AML-193 (cell line): ENCODE measurements at places on chromosomes 12 and 14.

- DNase-seq = no peak
Observed at GRCh38 chr14:103522649-103523574, at the start of gene CKB. TSS of gene CKB (minus strand) at chr14:103522830. CDS start at chr14:103522493, 337 bp downstream.

DNA sequence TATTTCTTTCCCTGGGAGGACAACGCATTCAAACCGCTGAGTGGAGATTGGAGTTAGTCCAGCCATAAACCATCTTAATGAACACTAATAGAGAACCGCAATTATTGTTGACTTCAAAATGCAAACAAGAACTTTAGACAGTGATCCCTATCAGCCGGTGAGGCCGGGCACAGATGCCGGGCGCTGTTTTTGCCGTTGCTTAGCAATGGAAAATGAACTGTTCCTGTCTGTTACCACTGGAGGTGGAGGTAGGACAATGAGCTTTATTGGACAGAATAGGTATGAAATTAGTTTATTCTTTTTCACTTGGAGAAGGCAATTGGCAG, 216.8 kb downstream of the TTC8 start:
- DNase-seq = no peak

- no peak for DNase-seq
Observed at GRCh38 chr14:106530423-106531107, 1004.2 kb downstream of the TMEM121 start.

- no peak for DNase-seq
Observed at GRCh38 chr12:113586461-113586860, 114.8 kb upstream of the LHX5 start.

- no peak for DNase-seq
Observed at GRCh38 chr12:119338593-119339363, 4.2 kb downstream of the CCDC60 start.

GRCh38 chr12:19110221-19110940, 19.2 kb upstream of the PLEKHA5 start:
- no peak for DNase-seq

DNA sequence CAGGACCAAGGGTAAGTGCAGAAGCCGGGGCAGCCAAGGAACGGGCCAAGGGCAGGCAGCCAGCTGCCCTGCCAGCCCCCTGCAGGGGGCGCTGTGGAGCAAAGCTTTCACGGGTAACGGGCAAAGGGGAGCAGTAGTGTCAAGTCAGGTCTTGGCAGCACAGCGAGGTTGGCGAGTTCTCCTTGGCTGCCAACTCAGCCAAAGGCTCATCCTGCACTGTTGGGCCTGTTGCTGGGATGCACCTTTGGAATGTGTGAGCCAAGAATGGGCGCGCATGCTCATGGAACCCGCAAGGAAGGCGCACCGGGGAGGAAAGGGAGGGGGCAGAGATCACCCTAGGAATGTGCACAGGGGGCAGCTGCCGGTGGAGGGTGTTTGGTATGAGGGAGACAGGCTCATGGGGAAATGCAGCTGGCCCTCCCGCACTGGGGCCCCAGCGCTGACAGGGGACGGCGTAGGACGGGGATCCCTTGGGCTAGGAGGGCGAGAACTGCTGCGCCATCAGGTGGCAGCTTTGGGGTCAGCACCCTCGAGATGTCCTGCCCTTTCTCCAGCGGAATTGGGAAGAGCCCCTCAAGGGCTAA, 138.0 kb downstream of the ASCL4 start:
- DNase-seq = no peak

- peak; percentile 2 for DNase-seq
Observed at GRCh38 chr12:6697584-6698351, 2.8 kb downstream of the PIANP start.

GRCh38 chr12:6373022-6373787, 2.2 kb downstream of the SCNN1A start:
- no peak for DNase-seq

- DNase-seq = no peak
Observed at GRCh38 chr12:48261773-48262172, 58.7 kb upstream of the OR10AD1 start.

- no peak for DNase-seq
Observed at GRCh38 chr12:6644903-6645302, 2.3 kb downstream of the ACRBP start.

DNA sequence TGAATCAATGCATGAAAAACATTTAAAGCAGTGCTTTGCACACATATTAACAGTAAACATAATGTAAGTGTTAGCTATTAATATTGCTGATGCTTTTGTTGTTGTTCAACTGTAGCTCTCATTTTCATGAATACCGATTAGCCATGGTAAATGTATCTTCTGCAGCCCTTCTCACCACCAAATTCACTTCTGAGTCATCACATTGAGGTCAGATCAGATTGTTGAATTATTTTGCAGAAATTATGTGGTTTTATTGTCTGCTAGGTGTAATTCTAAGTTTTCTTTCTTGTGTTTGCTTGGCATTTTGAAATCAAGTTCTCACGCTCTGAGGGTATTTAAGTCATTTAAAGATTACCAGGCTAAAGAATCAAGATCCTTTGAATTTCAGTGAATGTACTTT, 74.6 kb downstream of the AKAP6 start:
- no peak for DNase-seq

GRCh38 chr14:47262801-47263200, 412.6 kb downstream of the MDGA2 start:
- DNase-seq = no peak

GRCh38 chr12:2645460-2645859, 149.3 kb upstream of the FKBP4 start:
- DNase-seq = no peak

DNA sequence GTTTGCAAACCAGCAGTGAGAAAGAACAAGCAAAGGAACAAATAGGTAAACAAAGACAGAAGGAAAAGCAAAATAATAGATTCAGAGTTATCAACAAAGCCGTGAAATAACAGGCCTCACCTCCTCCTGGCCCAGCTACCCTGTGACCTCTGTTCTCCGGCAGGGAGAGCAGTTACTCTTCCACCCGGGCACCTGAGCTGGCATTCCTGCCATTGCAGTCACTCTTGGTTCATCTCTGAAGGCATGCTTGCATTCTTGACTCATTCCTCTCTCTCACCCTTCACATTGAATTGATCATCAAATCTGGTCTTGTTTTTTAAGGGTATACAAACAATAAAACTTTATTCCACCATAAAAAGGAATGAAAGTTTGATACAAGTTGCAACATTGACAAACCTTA, 95.1 kb downstream of the TTC8 start:
- no peak for DNase-seq

DNA sequence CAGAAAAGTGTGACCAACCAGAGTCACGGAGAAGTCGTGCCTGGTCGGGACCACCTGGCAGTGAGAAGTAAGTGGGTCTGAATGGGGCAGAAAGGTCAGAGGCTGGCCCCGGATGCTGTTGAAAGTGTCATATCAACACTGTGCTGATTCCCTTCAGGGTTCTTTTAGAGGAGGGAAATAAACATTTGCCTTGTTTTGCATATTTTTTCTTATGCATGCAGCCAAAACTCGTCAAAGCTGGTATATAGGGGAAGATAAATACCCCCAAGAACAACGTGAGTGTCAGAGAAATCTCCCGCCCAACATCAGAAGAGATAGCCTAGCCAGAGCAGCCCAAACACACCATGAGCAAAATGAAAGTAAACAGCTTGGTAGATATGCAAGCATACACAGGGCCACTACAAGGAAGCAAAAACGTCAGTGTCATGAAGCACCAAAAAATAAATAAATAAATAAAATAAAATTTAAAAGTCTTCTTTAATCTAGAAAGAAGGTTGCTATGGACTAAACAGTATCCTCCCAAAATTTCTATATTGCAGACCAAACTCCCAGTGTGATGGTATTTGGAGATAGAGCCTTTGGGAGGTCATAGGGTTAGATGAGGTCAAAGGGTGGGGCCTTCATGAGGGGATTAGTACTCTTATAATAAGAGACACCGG, 22.1 kb downstream of the EIF5 start:
- DNase-seq = no peak

DNA sequence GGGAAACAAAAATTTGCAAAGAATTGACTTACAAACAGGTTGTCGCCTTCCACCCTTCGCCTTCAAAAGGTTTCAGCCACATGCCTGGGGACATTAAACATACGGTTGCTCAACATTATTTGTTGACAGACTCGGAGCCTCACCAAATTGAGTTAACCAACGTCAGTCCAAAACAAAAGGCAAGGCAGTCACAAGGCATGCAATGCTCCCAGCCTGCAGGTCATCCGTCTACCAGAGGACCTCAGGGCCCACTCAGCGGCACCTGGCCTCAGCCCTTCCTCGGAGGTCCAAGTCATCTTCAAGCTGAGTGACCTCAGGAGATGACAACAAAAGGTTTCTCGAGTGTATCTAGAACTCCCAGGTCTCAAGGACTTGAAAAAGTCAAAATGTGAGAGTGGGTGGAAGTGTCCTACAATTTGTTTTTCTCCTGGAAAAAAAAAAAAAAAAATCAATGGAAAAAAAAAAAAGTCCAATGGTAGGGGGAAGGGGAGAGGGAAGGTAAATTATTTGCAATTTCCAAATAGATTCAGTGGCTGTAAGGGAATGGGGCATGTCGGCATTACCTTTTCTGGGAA, 64.3 kb downstream of the KDM2B start:
- DNase-seq = no peak

DNA sequence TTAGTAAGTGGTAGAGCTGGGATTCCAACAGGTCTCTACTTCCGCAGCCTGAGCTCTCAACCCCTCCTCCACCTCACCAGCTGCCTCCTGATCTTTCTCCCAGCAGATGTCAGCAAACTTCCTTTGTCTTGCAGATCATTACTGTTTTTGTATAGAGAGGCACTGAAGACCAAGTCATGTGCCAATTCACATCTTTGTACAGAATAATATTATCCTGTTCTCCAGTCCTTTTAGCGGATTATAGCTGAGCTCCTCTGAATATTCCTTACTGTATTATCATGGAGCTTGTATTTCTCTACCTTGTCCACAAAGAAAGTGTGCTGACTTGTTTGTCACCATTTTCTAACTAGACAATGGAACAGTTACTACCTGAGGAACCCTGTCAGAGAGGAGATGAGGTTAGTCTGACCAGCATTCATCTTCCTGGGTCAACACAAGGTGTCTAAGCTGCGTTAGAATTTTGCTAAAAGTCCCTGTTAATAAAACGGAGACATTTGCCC, 142.3 kb upstream of the ARHGAP5 start:
- DNase-seq = no peak

DNA sequence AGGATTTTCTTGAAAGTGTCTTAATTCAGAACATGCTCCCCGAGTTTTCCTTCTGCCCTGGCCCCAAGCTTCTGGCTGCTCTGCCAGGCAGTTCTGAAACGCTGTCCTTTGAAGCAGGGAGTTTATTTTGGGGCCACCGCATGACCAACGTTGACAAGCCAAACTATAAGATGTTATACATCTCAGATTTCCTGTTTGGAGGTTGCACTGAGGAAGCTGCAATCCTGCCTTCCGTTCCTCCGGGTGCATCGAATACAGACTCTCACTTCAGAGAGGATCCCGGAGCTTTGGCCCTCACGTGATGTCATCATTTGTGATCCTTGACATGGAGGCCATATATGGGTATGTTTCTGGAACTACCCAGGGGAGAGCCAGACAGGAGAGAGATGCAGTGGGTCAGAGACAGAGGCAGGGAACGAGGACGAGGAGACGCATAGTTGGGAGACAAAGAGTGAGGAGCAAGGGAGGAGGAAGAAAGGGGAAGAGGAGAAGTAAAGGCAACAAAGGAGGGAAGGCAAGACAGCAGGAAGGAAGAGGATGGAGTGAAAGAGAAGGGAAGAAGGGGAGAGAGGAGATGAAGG, at the start of gene ASB2:
Gene ASB2 (minus strand): TSS at position 94 of the 581 bp plus-strand sequence. CDS start 12,031 bp downstream, outside the sequence.
- no peak for DNase-seq

DNA sequence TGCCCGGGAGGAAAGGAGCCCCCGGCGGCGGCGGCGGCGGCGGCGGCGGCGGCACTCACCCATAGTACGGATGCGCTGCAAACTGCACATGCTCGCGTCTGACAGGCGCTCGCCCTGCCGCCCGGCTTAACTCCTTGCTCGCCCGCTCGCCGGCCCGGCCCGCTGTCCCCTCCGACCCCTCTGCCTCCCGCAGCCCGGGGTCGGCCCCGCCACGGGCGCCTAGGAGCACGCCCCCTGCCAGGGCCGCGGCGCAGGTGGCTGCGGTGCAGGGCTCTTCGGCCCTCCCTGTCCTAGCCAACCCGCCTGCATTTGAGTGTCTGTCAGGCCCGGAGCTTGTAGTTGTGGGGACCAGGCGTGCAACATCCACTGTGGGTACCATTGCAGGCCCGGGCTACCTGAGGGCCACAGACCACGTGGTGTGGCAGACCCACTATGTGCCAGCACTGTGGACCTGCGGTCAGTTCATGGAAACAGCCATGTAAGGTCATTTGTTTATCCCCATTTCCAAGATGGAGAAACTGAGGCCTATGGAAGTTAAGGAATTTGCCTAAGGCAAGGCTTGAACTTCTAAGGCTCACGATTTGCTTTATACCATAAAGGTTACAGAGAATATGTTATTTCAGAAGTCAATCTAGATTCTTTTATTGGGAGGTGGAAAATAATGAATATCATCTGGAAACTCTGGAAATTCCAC, 17.6 kb upstream of the PLEKHH1 start:
- no peak for DNase-seq

- DNase-seq = no peak
Observed at GRCh38 chr14:103255555-103255954, 78.5 kb upstream of the EIF5 start.

DNA sequence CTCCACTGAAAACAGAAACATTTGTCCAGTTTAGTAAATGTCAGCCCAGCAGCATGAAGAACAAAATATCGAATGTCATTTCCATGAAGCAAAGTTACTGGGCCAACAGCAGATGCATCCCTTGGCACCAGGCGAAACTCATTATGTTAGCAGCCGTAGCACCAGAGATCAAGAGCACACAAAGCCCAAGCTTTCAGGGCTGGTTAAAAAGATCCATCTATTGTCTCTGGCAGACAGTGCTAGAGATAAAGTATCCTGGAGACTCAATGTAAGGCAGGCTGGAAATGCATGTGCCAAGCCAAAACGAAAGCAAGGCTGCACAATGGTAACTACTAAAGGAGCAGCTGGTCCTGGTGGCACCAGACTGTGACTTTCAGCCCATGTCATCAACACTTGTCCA, 120.3 kb upstream of the PLEKHG7 start:
- no peak for DNase-seq

- no peak for DNase-seq
Observed at GRCh38 chr14:50947446-50947845, 3.2 kb upstream of the PYGL start.
